SJSA1 (cell line): ENCODE measurements at places on chromosomes 13 and 19.

GRCh38 chr13:32316028-32316339, 676 bp downstream of the BRCA2 start:
- H3K27ac ChIP-seq, result peak overlapping the region; percentile 100
- H3K27me3 ChIP-seq, result no peaks in the 10 kb centered on the region
- peaks cover 19% of the 10 kb centered on the region for H3K4me1 ChIP-seq
- no peak for DNase-seq

GRCh38 chr13:100235311-100235901, 146.5 kb downstream of the PCCA start:
- H3K4me1 ChIP-seq, result peaks cover 5% of the 10 kb centered on the region
- no peak overlapping the region for H3K4me3 ChIP-seq
- H3K27ac ChIP-seq, result no peak overlapping the region

- H3K4me3 ChIP-seq, result peak overlapping the region; percentile 52
- H3K27me3 ChIP-seq, result no peaks in the 10 kb centered on the region
- H3K36me3 ChIP-seq, result peaks cover 25% of the 10 kb centered on the region
- H3K27ac ChIP-seq, result 0 out of 2 replicates have a peak overlapping the region, but pooled peaks have one; percentile 11
Measured at GRCh38 chr19:52600639-52601024, 30.5 kb downstream of the ZNF701 start.

DNA sequence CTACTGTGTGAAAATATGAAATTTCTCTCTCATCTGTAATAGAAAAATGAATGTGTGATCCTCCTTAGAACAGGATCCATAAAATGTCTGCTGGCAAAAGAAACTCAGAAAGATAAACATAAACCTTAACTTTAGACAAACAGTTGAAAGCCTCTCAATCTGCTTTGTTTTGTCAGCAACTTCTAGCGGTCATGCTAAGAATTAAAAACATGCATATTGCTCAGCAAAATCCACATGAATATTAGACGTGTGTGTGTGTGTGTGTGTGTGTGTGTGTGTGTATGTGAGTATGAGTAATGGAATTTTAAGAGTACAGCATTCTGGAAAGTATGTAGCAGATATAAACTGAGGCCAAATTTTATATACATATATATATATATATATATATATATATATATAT, 1779.2 kb upstream of the MIR17HG start:
- no peaks in the 10 kb centered on the region for H3K36me3 ChIP-seq
- H3K4me1 ChIP-seq, result no peaks in the 10 kb centered on the region
- no peak overlapping the region for H3K27ac ChIP-seq
- no peak for DNase-seq
- H3K27me3 ChIP-seq, result no peaks in the 10 kb centered on the region
- H3K4me3 ChIP-seq, result no peak overlapping the region

GRCh38 chr19:39008137-39008536, 24.2 kb downstream of the FBXO27 start:
- DNase-seq, result no peak
- no peak overlapping the region for H3K27ac ChIP-seq
- H3K27me3 ChIP-seq, result no peaks in the 10 kb centered on the region; the same call in 1 of the 2 replicates
- H3K4me3 ChIP-seq, result no peak overlapping the region

GRCh38 chr13:48302871-48303358, 636 bp upstream of the RB1 start:
- peak overlapping the region; percentile 94 for H3K27ac ChIP-seq
- H3K27me3 ChIP-seq, result no peaks in the 10 kb centered on the region

DNA sequence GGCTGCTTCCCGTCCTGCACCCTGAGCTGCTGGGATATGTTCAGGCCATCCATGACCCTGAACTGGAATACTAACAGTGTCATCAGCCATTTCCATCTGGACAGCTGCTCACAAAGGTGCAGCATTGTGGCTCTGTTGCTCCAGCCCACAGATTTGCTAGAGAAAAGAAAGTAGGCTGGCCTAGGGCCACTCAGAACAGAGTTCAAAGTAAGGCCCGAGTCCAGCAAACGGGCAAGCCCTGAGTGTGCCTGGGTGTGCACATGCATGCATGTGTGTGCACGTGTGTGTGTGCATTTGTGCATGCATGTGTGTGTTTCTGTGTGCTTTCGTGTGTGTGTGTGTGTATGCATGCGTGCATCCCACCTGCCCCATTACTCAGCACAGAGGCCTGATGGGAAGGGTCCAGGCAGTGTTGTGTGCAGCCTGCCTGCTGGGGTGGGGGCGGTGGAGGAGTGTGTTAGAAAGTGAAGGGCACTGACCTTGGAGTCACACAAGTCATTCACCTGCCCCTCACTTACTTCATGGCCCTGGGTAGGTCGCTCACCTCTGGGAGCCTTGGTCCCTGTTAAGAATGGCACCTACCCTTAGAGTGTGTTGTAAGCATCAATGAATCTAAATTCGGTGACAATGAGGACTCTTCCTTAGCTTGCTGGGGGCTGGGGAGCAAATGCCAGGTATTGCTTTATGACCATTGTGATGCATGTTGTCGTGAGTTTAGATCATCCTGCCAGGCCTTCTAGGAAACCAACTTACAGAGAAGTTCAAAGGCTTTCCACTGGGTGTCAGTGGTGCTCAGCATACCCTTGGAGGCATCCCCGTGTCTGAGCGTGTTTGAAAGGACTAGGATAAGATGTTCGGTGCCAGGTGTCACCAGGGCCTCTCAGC, 53.2 kb downstream of the GPR12 start:
- no peaks in the 10 kb centered on the region for H3K36me3 ChIP-seq
- no peak overlapping the region for H3K27ac ChIP-seq
- H3K4me3 ChIP-seq, result no peak overlapping the region
- no peaks in the 10 kb centered on the region for H3K4me1 ChIP-seq
- H3K27me3 ChIP-seq, result peaks cover 4% of the 10 kb centered on the region

DNA sequence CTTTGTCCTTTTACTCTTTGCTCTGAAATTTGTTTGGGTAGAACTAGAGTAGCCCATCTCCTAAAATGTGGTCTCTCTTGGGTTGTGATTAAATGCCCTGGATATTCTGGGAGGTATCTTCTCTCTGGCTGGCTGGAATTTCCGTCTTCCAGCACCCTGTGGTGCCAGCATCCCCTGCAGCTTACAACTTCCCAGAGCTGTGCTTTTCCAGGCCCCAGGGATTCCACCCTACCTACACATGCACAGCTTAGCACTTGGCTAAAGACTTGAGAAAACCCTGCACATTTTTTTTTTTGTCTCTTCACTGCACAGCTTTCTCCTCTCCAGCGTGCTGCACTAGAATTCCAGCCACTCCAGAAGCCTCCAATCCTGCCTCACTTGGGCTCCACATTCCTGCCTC, 334.7 kb downstream of the IRS2 start:
- H3K27ac ChIP-seq, result no peak overlapping the region
- DNase-seq, result peak; percentile 55
- H3K36me3 ChIP-seq, result no peaks in the 10 kb centered on the region
- H3K4me1 ChIP-seq, result peaks cover 8% of the 10 kb centered on the region

GRCh38 chr19:16922949-16923348, 34.1 kb downstream of the F2RL3 start:
- H3K27ac ChIP-seq, result no peak overlapping the region
- DNase-seq, result no peak
- no peaks in the 10 kb centered on the region for H3K27me3 ChIP-seq
- no peaks in the 10 kb centered on the region for H3K4me1 ChIP-seq
- H3K36me3 ChIP-seq, result no peaks in the 10 kb centered on the region

- no peaks in the 10 kb centered on the region for H3K4me1 ChIP-seq
- no peaks in the 10 kb centered on the region for H3K27me3 ChIP-seq
- DNase-seq, result no peak
Measured at GRCh38 chr13:91360246-91360751, 12.8 kb downstream of the MIR17HG start.

DNA sequence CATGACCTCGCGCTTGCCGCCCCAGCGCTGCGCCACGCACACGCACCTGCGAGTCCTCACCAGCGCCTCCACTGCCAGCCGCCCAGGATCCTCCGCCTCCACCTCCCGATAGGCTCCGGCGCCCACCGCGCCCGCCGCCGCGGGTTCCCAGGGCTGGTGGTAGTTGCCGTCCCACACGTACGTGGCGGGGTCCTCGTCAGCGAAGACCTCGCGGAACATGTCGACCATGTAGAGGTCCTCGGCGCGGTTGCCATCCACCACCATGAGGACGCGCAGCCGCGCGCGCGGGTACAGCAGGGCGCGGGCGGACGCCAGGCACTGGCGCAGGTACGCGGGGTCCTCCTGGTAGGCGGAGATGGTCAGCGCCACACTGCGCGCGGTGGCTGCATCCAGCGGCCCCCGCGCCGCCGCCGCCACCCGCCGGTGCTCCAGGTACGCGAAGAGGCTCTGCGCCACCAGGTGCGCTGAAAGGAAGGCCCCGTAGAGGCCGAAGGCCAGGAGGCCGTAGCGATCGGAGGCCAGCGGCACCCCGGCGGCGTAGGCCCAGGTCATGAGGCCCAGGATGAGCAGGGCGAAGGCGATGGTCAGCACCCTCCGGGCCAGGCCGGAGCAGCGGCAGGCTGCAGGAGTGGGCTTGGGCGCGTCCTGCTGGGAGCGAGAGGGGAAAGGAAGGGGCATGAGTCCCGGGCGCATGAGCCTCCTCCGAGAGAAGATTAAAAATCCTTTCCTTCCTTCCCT, 4.4 kb downstream of the HAS1 start:
- H3K36me3 ChIP-seq, result no peaks in the 10 kb centered on the region
- DNase-seq, result no peak
- H3K27me3 ChIP-seq, result peaks cover 15% of the 10 kb centered on the region
- H3K4me1 ChIP-seq, result no peaks in the 10 kb centered on the region
- H3K4me3 ChIP-seq, result no peak overlapping the region

DNA sequence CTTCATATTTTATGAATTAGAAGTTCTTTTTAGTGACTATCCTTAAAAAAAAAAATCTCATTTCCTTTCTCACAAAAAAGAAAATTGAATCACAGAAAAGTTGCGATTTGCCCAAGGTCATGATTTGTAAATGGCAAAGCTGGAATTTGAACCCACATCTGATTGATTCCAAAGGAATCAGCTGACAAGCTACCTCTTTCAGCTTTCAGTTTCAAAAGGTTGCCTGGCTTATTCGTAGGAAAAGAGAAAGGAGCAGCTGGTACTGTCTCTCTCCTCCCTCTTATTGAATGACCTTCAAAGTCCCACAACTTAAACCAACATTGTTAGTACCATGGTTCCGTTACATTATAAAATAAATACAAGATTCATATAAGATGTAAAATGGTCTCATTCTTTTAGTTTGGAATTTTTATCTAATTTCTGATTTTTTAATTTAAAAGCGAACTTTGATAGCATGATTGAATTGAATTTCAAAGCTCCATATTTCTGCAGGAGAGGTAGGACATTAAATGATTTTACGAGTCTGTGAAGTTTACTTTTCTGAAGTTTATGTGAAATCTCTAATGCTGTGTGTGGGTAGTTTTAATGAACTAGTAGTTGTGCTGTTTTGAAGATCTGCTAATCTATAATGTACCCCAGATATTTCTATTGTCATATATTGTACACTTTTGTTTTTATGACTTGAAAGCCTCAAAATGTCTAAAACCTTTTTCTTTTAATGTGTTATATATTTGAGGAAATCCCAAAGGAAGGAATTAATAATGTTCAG, 18.5 kb upstream of the KCTD4 start:
- no peak for DNase-seq
- H3K27me3 ChIP-seq, result no peaks in the 10 kb centered on the region
- no peaks in the 10 kb centered on the region for H3K36me3 ChIP-seq
- no peak overlapping the region for H3K4me3 ChIP-seq
- peaks cover 34% of the 10 kb centered on the region for H3K4me1 ChIP-seq
- H3K27ac ChIP-seq, result peak overlapping the region; percentile 71

DNA sequence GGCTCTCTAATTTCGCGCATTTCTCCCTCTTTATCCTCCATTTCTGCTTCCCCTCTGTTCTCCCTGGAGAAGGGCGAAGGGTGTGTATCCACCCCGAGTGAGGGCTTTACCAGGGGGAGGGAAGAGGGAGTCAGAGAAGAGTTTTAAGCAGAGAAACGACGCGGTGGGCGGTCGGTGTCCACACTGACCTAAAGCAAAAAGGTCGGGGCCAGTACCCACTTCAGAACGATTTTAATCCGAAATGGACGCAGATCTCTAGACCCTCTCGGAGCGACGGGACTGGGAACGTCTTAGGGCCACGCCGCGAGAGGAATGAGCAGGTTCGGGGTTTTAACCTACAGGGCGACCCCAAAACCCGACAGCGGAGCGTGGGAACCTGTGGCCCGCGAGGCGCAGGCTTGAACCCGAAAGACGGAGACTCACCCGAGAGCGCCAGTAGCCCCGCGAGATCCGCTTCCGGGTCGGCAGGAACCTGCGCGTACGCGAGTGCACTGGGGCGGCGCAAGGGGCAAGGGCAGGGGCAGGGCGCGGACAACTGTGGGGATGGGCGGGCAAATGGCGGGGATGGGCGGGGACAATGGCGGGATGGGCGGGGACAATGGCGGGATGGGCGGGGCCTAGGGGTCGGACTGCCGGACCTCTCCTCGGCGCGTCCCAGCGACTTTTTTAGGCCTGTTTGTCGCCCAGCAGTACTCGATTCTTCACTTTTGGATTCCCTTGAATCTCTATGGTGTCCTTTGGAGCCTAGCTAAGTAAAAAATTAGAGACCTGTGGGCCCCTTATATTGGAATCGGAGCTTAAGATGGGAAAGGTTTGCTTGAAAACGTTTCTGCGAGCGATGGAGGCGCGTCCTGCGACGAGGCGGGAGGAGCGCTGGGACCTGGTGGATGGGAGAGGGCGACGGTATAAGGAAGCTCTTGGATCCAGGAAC, at the start of gene ZNF677:
ZNF677 (minus strand) TSS at position 463 of the 931 bp plus-strand sequence. CDS start 3,323 bp downstream, outside the sequence.
- no peaks in the 10 kb centered on the region for H3K36me3 ChIP-seq
- no peak within 1 kb of the TSS for H3K27ac ChIP-seq
- peak; percentile 51 for DNase-seq
- no peaks in the 10 kb centered on the region for H3K27me3 ChIP-seq
- peak within 1 kb of the TSS; percentile 34 for H3K4me3 ChIP-seq

- H3K27me3 ChIP-seq, result no peaks in the 10 kb centered on the region
- no peak overlapping the region for H3K27ac ChIP-seq
- no peaks in the 10 kb centered on the region for H3K4me1 ChIP-seq
Measured at GRCh38 chr13:34863360-34864135, 78.5 kb upstream of the NBEA start.

- H3K4me3 ChIP-seq, result no peak overlapping the region
- H3K36me3 ChIP-seq, result peaks cover 7% of the 10 kb centered on the region
- no peaks in the 10 kb centered on the region for H3K27me3 ChIP-seq
- no peak for DNase-seq
- no peak overlapping the region for H3K27ac ChIP-seq
- H3K4me1 ChIP-seq, result peaks cover 8% of the 10 kb centered on the region
Measured at GRCh38 chr19:38210458-38210987, 13.5 kb downstream of the DPF1 start.

DNA sequence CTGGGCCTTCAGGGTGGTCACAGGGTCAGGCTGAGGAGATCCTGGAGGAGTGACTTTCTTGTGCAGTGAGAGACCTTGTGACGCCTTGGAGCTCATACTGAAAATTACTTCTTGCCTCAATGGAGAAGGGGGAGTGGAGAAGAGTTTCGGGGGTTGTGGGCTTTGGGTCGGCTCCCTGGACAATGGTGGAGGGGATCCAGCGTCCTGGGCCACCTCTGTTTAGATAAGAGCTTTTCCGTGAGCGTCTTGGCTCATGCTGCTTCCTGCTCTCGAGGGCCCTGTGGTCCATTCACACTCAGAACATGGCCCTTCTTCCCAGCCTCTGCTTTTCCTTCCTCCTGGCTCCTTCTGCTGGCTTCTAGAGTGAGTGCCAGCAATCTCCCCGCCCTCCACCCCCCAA, 81.9 kb downstream of the FLT1 start:
- H3K36me3 ChIP-seq, result no peaks in the 10 kb centered on the region
- no peak overlapping the region for H3K4me3 ChIP-seq
- DNase-seq, result no peak
- H3K4me1 ChIP-seq, result peaks cover 4% of the 10 kb centered on the region; the same call in 1 of the 2 replicates

GRCh38 chr19:39264306-39265290, 3.6 kb upstream of the IFNL2 start:
- DNase-seq, result no peak
- H3K4me3 ChIP-seq, result no peak overlapping the region
- no peaks in the 10 kb centered on the region for H3K36me3 ChIP-seq
- H3K27ac ChIP-seq, result no peak overlapping the region
- peaks cover 51% of the 10 kb centered on the region for H3K27me3 ChIP-seq
- H3K4me1 ChIP-seq, result no peaks in the 10 kb centered on the region
